HFFc6 (cell line): ENCODE measurements at places on chromosomes 6 and 20.

DNA sequence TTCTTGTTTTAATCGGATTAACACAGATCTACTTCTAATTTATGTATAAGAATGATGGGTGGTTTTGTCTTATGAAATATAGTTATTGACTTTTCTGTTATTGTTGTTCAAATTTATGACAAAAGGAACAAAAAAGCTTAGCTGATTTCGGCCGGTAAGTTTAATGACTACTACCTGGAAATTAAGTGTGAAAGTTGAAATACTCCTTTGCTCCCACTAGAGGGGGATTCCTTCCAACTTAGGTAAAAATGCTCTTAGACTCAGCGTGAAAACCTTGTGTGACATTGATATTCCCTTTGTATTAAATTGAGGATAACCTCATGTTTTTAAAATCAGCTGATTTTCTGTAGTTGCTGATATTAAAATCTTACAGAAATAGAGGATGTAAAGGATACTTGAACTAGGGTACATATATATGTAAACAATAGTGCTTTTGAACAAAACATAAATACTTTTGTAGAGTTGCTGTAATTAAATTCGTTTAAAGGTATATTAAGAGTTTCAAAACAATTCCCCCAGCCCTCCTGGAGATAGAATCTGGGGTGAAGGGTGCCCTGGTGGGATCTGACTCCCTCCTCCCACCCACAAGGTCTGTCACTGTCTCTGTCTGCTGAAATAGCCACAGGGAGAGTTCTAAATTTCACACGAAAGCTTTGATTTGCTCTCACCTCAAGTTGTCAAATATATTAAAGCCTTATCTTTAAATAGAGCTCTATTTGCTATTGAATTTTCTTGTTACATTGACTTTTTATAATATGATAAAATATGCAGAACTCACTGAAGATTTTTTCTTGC lies 257.5 kb downstream of the ARID1B start:
- peak; percentile 25 for DNase-seq

DNA sequence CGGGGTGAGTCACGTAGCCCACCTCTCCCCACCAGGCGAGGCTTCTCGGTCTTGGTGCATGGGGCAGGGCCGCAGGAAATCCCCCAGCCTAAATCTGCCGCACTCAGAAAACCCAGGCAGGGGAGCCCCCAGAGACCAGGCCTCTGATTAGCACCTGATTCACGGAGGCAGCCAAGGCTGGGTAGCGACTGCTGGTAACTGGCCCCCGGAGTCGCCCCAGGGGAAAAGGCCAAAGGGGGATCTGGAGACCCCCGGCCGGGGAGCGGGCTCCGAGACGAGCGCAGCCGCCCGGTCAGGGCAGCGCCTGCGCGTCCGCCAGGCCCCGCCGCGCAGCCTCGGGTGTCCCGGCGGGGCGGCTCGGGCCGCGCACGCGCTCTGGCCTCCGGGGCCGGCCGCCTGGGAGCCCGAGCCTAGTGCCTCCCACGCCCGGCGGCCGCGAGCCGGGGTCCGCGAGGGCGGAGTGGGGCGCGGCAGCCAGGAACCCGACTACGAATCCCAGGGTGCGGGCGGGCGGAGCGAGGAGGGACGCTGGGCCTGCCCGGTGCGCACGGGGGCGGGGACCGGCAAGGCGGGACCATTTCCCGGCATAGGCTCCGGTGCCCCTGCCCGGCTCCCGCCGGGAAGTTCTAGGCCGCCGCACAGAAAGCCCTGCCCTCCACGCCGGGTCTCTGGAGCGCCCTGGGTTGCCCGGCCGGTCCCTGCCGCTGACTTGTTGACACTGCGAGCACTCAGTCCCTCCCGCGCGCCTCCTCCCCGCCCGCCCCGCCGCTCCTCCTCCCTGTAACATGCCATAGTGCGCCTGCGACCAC lies at the start of gene DUSP22:
TSS of gene DUSP22 (plus strand) at position 791 of the 809 bp plus-strand sequence. CDS start 53 bp downstream, outside the sequence.
- DNase-seq: peak; percentile 71

- no peak for DNase-seq
Measured at GRCh38 chr6:71258078-71258866, 30.3 kb upstream of the OGFRL1 start.

GRCh38 chr20:37901240-37901639 lies 1.7 kb upstream of the VSTM2L start:
- DNase-seq: no peak

DNA sequence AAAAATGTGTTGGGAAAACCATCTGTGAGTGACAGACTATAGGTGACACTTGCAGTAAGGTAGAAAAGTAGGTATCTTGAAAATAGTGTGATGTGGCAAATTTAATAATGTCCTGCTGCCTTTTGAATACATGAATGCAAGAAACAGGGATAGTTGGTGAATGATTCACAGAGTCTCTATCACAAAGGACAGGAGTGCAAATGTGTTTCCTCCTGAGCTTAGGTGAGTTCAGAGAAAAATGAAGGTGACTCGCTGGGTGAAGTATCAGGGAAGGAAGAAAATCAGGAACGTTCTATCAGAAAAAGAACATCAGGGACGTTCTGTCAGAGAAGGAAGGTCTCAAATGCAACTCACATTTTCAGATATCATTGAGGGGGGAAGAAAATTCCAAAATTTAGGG lies 557.8 kb upstream of the SLC35B3 start:
- DNase-seq: no peak

- DNase-seq: no peak
Measured at GRCh38 chr20:59972037-59972801, 14.0 kb downstream of the CDH26 start.

GRCh38 chr6:113786168-113786567 lies 71.0 kb upstream of the MARCKS start:
- DNase-seq: no peak

GRCh38 chr6:152355166-152355565 lies 282.0 kb downstream of the SYNE1 start:
- DNase-seq: no peak

DNA sequence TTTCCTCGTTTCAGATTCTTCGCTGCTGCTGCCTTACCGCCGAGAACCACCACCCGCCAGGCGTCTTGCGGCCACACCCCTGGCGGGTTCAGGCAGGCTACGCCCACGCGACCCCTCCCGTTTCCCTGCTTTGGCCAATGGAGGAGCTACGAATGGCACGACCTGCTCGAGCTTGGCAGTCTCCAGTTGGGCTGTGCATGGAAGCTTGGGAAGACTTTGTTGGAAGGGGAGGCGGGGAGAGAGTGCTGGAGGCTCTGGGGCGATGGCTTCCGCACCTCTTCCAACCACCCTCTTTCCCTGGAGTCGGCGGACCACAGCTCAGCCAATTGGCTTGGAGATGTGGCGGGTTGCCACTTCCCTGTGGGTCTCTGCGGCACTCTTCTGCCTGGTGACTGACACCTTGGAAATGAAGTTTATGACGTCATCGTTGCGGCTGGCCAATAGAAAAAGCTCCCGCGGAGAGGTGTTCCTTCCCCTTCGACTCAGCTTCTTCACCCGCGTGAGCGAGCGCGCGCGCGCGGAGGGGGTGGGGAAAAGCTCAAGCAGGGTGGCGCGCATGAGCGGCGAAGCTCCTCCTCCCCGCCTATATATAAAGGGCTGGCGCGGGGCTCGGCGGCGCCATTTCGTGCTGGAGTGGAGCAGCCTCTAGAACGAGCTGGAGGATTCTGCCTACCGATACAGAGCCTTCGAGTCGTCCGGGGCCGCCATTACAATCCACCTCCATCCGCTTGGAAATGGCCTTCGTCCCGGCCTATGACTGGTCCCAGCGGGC lies 3.4 kb downstream of the BRD2 start:
- peak; percentile 100 for DNase-seq

GRCh38 chr20:12055161-12055560 lies 137.5 kb downstream of the BTBD3 start:
- DNase-seq: no peak

- no peak for DNase-seq
Measured at GRCh38 chr6:47009583-47009982, 32.5 kb downstream of the ADGRF1 start.

GRCh38 chr6:43284991-43285781 lies 12.9 kb upstream of the SLC22A7 start:
- no peak for DNase-seq

GRCh38 chr20:64100946-64101688 lies 6.2 kb downstream of the NPBWR2 start:
- no peak for DNase-seq

GRCh38 chr20:42435230-42435629 lies 754.5 kb downstream of the PTPRT start:
- DNase-seq: no peak

- no peak for DNase-seq
Measured at GRCh38 chr20:59673288-59673997, 69.1 kb downstream of the PHACTR3 start.

GRCh38 chr20:14696937-14697336 lies 359.5 kb upstream of the FLRT3 start:
- no peak for DNase-seq

- peak; percentile 96 for DNase-seq
Measured at GRCh38 chr6:158026054-158026900, 44.6 kb downstream of the SYNJ2 start.

GRCh38 chr6:19035461-19036195 lies 648.5 kb downstream of the RNF144B start:
- DNase-seq: no peak

- no peak for DNase-seq
Measured at GRCh38 chr20:48703511-48704219, 124.1 kb downstream of the PREX1 start.

DNA sequence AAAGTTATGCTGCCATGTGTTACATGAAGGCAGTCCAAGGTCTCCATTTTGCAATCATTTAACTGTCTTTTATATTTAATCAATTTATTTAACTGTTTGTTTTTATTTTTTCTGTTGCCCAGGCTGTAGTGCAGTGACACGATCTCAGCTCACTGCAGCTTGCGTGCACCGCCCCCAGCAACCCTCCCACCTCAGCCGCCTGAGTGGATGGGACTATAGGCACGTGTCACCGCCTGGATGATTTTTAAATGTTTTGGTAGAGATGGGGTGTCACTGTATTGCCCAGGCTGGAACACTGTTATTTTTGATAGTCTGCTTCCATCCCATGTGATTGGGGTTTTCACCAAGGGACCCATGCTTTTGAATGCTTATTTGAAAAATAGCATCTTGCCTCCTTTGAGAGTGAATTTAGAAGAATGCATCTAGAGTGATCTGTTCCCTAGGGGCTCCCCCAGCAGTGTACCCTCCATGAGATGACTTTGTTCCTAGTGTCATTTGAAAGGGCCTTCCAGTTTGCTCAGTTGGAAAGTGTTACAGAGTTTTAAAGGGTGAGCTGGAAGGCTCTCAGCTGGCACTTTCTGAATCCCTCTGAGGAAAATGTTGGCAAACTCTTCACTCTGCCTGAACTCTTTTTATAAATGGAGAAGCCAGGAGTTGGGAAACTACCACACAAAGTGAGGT lies 143.4 kb downstream of the JARID2 start:
- no peak for DNase-seq

DNA sequence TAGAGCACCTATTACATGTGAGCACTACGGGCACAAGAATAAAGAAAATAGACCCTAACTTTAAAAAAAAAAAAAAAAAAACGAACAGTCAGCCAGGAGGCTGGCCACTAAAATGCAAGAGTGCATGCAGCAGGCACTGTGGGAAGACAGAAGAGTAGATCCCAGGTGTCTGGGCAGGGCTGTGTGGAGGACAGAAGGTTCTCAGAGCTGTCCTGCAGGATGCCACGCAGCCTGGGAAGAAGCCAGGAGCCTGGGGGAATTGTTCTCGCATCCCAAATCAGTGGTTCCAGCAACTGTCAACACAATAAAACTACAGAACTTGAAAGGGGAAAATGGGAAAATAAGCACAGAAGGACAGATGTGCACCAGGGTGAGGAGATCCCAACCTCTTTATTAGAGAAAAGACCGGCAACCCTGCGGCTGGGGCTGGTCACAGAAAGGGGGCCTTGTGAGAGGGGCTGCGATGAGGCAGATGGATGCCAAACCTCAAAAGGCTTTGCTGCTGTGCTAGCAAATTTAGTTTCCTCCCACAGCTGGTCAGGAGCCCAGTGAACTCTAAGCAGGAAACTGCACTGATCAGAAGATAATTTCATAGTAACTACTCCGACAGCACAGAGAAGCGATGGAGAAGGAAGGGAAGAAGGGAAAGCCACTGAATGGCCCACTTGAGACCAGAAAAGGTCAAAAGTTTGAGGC lies 30.9 kb downstream of the MAP3K5 start:
- DNase-seq: peak; percentile 12

GRCh38 chr6:112827793-112828192 lies 480.7 kb downstream of the RFPL4B start:
- peak; percentile 2 for DNase-seq

- DNase-seq: no peak
Measured at GRCh38 chr6:125258651-125259353, 43.0 kb downstream of the HDDC2 start.

- no peak for DNase-seq
Measured at GRCh38 chr20:19392344-19393130, 180.1 kb downstream of the SLC24A3 start.

DNA sequence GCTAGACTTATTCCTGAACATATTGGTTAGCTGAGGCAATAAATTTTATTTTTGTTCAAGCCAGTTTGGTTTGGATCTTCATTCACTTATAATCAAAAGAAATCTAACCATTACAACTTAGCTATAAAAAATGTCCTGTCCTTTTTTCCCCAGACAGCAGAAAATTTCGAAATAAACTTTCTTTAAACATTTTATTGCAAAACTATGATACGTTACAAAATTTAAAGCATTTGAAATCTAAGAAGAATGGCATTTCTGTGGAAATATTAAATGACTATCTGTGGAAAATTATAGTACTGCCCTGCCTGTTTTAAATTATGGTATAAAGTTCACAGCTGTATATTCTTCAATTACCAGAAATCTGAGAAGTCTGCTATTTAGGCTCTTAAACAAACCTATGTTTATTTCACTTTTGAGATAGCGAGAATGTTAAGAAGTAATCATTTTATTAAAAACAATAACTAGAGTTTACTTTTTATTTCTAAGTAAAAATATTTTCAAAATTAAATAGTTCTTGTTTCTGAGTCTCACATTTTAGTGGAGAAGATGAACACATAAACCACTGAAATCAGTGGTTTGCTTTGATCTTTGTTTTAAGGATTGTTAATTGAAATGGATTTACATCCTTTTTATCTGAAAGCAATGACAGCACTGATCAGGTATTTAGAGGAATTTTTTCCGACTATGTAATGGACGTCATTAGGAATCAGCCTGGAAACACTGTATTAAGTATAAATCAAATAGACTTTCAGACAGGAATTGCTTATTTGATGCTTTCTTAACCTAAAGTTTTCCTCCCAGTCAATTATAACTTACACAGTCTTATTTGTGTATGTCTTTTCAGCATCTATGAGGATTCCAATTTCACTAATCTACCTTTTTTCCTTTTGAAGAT lies 553.7 kb downstream of the COL12A1 start:
- no peak for DNase-seq

DNA sequence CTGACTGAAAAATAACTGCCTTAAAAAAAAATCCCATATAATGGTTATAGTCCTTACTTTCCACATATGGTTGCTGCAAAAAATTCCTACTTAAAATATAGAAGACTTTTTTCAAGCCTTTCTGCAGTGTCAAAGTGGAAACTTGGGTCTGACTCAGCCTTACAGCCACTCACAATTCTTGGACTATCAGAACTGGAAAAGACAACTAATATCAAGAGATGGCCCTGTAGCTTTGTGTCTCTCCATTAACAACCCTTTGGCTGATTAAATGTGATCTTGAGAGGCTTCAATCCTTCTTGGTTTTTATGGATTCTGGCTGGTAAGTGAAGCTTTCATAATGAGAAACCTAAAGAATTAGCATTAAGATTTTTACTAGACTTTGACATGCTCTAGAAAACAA lies 307.8 kb downstream of the RNGTT start:
- DNase-seq: no peak
